ENCODE measurements at places on chromosomes 2 and 18. TPM values are rescaled to one million over a fixed set of nuclear protein-coding genes. Genes with fewer than 3 reads are reported as not detected.

DNA sequence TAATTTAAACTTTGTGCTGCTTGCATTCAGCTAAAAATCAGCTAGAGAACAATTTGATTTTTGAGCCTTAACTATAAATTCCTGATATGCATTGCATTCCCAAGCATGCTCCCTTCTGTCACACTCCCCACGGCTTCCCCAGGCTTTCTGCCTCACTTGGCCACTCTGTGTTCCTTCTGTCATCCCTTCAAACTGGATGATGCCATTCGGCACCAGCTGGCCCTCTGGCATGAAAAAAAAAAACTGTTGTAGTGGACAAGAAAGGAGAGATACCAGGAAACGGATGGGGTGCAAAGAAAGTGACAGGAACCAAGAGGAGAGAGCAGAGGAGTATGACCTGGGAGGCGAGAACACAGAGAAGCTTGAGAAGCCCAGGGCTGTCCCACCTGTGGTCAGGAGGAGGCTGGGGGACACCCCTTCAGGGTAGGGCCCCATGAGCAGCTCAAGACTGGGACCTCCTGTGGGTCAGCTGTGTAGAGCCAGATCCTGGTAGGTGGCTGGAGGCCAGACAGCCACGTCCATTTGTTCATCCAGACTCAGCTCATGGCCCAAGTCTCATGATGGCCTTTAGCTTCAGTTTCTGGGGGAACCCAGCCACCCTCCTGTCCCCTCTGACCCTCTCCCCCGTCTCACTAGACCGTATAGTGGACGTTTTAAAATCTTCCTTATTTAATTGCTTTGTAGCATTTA, 211.8 kb downstream of the GBX2 start:
- H3K4me3 ChIP-seq, result no peak overlapping the region
- no peaks in the 10 kb centered on the region for H3K36me3 ChIP-seq
- peaks cover 9% of the 10 kb centered on the region for H3K27me3 ChIP-seq
- H3K4me1 ChIP-seq, result peaks cover 15% of the 10 kb centered on the region

DNA sequence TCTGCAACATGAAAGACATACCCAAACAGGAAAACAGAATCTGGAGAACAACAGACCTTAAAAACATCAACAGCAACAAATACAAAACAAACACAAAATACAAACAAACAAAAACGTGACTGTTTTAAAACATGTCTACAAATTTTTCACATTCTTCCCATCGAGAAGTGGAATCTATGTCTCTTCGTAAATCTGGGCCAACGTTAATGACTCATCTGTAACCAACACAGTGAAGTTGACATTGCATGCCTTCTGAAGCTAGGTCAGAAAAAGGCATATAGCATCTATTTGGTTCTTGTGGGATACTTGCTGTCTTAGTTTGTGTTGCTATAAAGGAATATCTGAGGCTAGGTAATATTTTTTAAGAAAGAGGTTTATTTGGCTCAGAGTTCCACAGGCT, 269.0 kb upstream of the FBXO11 start:
- no peaks in the 10 kb centered on the region for H3K27me3 ChIP-seq
- no peaks in the 10 kb centered on the region for H3K4me1 ChIP-seq
- no peaks in the 10 kb centered on the region for H3K36me3 ChIP-seq
- no peak overlapping the region for H3K27ac ChIP-seq
- DNase-seq, result no peak
- H3K4me3 ChIP-seq, result no peak overlapping the region

DNA sequence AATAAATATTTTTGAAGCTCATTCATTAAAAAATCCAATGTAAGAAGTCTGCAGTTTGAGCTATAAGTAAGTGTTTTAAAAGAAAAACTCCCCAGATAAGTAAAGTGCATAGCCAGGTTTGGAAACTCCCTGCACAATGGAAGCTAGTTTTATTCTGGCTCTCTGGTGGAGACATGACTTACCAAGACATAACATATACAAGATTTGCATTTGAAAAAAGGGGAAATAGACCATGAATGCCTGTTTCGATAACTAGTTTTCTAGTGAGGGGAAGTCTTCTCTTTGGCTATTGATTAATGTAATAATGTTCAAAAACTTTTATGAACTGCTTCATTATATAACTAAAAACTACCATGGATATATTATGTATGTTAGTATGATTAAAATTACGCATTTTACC, 435.2 kb downstream of the ARHGAP15 start:
- DNase-seq, result no peak
- H3K4me3 ChIP-seq, result no peak overlapping the region
- H3K4me1 ChIP-seq, result peaks cover 2% of the 10 kb centered on the region
- no peak overlapping the region for H3K27ac ChIP-seq

DNA sequence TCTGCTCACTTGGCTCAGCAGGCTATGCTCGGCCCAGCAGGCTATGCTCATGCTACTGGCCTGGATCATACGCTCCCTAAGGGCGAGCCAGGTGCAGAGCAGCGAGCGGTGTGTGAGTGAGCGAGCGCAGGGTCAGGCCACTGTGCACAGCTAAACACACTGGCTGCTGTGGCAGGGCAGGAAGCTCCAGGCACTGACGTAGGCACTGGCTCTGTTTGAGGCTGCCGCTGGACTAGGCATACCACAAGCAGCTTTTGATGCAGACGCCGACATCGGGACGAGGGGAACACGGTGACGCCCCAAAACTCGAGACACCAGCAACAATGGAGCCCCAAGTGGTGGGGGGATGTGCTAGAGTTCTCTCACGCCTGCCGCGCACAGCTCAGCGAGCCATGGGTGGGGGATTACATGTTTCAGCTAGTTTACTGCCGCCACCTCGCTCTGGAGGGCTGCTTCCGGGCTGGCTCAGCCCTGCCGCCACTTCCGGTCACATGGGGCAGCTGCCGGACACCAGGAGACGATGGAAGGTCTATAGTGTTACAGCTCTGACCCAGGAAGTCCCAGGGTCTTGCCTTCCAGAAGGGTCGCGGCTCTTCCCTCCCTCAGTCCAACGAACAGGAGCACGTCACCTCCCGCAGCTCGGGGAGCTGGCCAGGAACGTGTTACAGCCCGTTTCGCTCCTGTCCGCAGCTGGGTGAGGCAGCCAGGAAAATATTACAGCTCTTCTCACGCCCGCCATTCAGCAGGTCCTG, 1176.9 kb upstream of the LRRTM1 start:
- no peaks in the 10 kb centered on the region for H3K27me3 ChIP-seq
- no peak for DNase-seq
- peaks cover 1% of the 10 kb centered on the region for H3K36me3 ChIP-seq
- H3K4me1 ChIP-seq, result no peaks in the 10 kb centered on the region
- H3K27ac ChIP-seq, result no peak overlapping the region

DNA sequence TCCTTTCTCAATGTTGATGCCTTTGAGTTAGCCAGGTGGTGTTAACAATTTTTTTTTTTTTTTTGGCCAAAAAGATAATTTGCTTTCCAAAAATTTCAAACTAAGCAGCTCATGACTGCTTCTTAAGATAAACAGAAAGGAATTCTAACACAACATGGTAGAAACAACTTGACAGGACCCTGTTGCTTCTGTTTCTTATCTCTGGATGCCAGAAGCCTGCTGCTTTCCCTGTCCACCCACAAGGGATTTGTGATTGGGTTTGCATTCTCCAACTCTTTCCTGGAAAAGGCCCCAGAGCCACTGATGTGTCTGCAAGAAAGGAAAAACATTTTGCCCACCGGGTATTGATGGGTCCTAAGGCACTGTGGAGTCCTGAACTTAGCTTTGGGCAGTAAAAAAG, 217.2 kb upstream of the PKDCC start:
- H3K27me3 ChIP-seq, result peaks cover 36% of the 10 kb centered on the region
- H3K36me3 ChIP-seq, result no peaks in the 10 kb centered on the region
- no peak overlapping the region for H3K4me3 ChIP-seq
- DNase-seq, result no peak
- H3K4me1 ChIP-seq, result no peaks in the 10 kb centered on the region

DNA sequence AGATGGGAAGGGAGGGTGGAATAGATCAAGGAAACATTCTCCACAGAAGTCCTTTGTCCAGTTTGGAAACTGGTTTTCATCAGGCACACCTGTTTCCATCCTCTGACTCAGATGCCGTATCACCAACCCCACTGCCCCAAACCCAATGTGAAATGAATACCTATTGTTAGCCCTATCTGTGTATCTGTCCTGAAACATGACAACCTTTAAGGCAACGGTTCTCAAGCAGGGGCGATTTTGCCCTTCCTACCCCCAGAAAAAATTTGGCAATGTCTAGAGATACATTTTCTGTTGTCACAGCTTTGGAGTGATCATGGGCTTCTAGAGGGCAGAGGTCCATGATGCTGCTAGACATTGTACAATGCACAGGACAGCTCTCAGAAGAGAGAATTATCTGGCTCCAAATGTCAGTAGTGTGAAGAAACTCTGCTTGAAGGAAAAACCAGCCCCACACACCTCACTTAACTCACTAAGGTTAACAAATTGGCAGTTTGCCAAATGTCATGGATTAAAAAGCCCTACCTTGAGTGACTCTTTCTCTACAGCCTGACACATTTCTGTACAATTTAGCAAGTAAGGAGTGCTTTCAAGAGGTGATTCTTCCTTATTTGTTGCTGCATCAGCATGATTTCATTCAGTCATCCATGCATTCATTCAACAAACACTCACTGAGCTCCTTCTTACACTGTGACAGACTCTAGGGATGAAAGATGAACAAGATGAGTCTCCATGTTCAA, 3.4 kb downstream of the SCTR start:
- H3K4me1 ChIP-seq, result no peaks in the 10 kb centered on the region
- peaks cover 35% of the 10 kb centered on the region for H3K27me3 ChIP-seq
- no peak overlapping the region for H3K27ac ChIP-seq
- no peak for DNase-seq
- H3K4me3 ChIP-seq, result no peak overlapping the region

DNA sequence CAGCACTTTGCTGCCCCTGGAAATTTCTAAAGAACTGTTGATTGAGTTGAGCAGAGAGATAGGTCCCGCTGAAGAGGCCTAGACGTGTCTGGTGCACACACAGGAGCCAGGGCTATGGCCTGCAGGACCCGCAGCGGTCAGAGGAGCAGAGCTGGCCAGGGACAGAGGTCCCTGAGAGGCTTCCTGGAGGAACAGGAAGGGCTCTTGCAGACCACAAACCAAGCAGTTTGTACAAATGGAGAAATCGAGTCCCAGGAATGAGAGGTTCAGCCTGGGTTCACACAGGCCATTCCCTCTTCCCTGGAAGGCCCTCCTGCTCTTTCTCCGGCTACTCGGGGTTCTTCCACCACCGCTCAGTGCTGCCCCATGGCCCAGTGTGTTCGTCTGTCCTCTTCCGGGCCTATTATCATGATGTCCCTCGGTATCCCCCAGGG, 1.2 kb upstream of the BIN1 start:
- H3K4me1 ChIP-seq, result peaks cover 4% of the 10 kb centered on the region
- DNase-seq, result no peak
- no peak overlapping the region for H3K27ac ChIP-seq
- H3K27me3 ChIP-seq, result peaks cover 19% of the 10 kb centered on the region
- H3K36me3 ChIP-seq, result no peaks in the 10 kb centered on the region

DNA sequence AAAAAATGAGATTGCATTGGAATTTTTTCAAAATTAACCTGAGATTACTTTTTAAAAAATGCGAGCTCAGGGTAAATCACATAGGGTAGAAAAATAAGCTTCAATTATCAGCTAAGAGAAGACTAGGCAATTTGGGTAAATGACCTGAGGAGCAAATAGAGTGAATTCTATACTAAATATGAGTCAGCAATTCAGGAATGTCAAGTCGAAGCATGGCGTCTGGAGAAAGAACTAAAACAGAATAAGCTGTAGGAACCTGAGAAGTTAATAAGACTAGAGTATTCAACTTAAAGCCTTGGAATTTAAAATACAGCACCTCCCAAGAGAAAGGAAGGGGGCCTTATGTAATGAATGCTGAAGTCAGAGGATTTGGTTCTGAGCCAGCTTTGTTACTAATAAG, 487.0 kb downstream of the SUCLG1 start:
- DNase-seq, result no peak
- no peak overlapping the region for H3K27ac ChIP-seq
- no peak overlapping the region for H3K4me3 ChIP-seq
- peaks cover 10% of the 10 kb centered on the region for H3K27me3 ChIP-seq
- no peaks in the 10 kb centered on the region for H3K4me1 ChIP-seq

DNA sequence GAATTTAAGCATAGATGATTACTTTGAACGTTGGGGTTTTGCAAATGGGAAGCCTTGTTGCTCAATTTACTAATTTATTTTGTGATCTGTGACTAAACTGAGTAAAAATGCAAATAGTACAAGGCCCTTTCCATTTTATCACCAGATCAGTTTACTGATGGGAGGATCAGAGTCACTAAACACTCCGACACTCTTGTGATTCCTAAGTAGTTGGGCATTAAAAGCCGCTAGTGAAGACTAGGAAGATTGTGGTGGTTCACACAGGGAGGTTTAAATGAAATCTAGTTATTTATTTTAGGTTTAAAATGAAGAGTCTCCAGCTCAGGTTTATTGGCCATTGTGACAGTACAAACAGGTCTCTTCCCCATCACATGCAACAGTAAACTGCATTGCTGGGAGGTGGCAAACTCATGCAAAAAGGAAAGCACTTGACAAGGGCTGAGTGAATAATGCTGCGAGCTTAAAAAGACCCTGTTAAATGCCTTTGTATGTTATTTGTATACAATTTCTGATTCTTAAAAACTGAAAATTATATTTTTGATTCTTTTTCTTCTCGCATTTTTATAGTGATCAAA, 394.8 kb upstream of the FANCL start:
- no peaks in the 10 kb centered on the region for H3K4me1 ChIP-seq
- no peak overlapping the region for H3K4me3 ChIP-seq
- no peaks in the 10 kb centered on the region for H3K36me3 ChIP-seq
- H3K27ac ChIP-seq, result no peak overlapping the region

- H3K36me3 ChIP-seq, result peaks cover 38% of the 10 kb centered on the region
- no peak overlapping the region for H3K4me3 ChIP-seq
- no peak overlapping the region for H3K27ac ChIP-seq
- DNase-seq, result no peak
Observed at GRCh38 chr2:10398496-10398895, 49.6 kb downstream of the ODC1 start.

- no peaks in the 10 kb centered on the region for H3K36me3 ChIP-seq
- no peak overlapping the region for H3K4me3 ChIP-seq
- H3K27me3 ChIP-seq, result peaks cover 5% of the 10 kb centered on the region
- H3K27ac ChIP-seq, result no peak overlapping the region
- no peaks in the 10 kb centered on the region for H3K4me1 ChIP-seq
Observed at GRCh38 chr2:15069149-15069548, 436.6 kb downstream of the LRATD1 start.

GRCh38 chr2:25280051-25280687, 61.6 kb downstream of the DNMT3A start:
- no peak overlapping the region for H3K4me3 ChIP-seq
- H3K36me3 ChIP-seq, result peaks cover 37% of the 10 kb centered on the region
- no peak for DNase-seq
- H3K4me1 ChIP-seq, result peaks cover 58% of the 10 kb centered on the region
- H3K27me3 ChIP-seq, result no peaks in the 10 kb centered on the region

DNA sequence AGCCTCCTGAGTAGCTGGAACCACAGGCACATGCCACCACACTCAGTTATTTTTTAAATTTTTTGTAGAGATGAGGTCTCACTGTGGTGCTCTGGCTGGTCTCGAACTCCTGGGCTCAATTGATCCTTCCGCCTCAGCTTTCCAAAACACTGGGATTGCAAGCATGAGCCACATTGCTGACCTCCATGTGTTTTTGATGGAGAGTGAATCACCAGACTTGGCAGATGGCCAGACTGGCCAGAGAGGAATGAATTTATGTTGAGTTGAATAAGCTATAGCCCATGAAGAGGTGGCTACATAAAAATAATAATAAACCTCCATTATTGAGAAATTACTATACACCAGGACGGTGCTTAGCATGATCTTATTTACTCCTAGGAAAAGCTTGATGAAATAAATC, 91.5 kb downstream of the MREG start:
- H3K4me1 ChIP-seq, result peaks cover 3% of the 10 kb centered on the region
- no peaks in the 10 kb centered on the region for H3K36me3 ChIP-seq
- no peak overlapping the region for H3K4me3 ChIP-seq
- DNase-seq, result no peak

The NOP58 gene
- total RNA-seq, result 160 TPM

The MARCHF4 gene
- total RNA-seq, result not detected

The SAG gene
- total RNA-seq, result 0.39 TPM

The IL36RN gene
- not detected for total RNA-seq

The RAPGEF4 gene
- total RNA-seq, result 0.50 TPM

The GCKR gene
- not detected for total RNA-seq

The EPB41L3 gene
- total RNA-seq, result 10.4 TPM

The ALK gene
- not detected for total RNA-seq
